ENCODE measurements at places on chromosomes 7 and 10. TPM values are rescaled to one million over a fixed set of nuclear protein-coding genes. Genes with fewer than 3 reads are reported as not detected.

- H3K36me3 ChIP-seq, result no peaks in the 10 kb centered on the region
- no peak overlapping the region for H3K4me3 ChIP-seq
- peaks cover 3% of the 10 kb centered on the region for H3K4me1 ChIP-seq
- H3K27me3 ChIP-seq, result no peaks in the 10 kb centered on the region
These were observed 101.2 kb upstream of the MGMT start for GRCh38 chr10:129365767-129366402.

GRCh38 chr10:57867241-57867640 is 400.5 kb downstream of the IPMK start:
- no peaks in the 10 kb centered on the region for H3K36me3 ChIP-seq
- H3K4me3 ChIP-seq, result no peak overlapping the region
- H3K27ac ChIP-seq, result no peak overlapping the region
- H3K27me3 ChIP-seq, result no peaks in the 10 kb centered on the region
- no peaks in the 10 kb centered on the region for H3K4me1 ChIP-seq
- DNase-seq, result no peak

DNA sequence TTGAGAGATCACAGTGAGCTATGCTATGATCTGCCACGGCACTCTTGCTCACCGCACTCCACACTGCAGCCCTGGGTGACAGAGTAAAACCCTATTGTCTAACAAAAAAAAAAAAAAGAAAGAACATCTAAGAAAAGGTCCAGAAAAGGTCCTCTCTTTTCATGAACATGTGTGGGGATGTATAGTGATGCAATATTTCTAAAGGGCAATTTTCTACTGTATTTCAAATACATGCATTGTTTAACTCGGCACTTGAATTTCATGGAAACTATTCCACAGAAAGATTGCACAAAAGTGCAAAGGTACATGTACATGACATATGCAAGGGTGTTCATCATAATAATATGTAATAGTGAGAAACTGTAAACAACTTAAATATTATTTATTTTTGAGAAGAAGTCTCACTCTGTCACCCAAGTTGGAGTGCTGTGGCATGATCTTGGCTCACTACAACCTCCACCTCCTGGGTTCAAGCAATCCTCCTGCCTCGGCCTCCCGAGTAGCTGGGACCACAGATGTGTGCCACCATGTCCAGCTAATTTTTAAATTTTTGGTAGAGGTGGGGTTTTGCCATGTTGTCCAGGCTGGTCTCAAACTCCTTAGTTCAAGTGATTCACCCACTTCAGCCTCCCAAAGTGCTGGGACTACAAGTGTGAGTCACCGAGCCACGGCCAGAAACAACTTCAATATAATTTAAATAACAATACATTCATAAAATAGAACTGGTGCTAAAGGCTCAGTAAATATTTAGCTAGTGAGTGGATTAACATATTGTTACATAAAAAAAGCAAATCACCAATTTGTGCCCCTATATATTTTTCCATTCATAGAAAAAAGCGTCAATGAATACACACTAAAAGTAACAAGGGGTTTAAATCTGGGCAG is 1.3 kb upstream of the PPRC1 start:
- no peaks in the 10 kb centered on the region for H3K27me3 ChIP-seq
- H3K36me3 ChIP-seq, result no peaks in the 10 kb centered on the region
- no peak overlapping the region for H3K27ac ChIP-seq
- no peak overlapping the region for H3K4me3 ChIP-seq
- no peak for DNase-seq

TMEM229A gene
- not detected for total RNA-seq

- H3K27ac ChIP-seq, result no peak overlapping the region
- no peaks in the 10 kb centered on the region for H3K27me3 ChIP-seq
- H3K4me3 ChIP-seq, result no peak overlapping the region
- DNase-seq, result no peak
- H3K4me1 ChIP-seq, result no peaks in the 10 kb centered on the region
These were observed 58.3 kb upstream of the DOCK1 start for GRCh38 chr10:126846959-126847358.

GRCh38 chr10:7756360-7756992 is 31.3 kb downstream of the KIN start:
- DNase-seq, result no peak
- no peaks in the 10 kb centered on the region for H3K27me3 ChIP-seq
- H3K4me1 ChIP-seq, result no peaks in the 10 kb centered on the region
- peaks cover 31% of the 10 kb centered on the region for H3K36me3 ChIP-seq

DNA sequence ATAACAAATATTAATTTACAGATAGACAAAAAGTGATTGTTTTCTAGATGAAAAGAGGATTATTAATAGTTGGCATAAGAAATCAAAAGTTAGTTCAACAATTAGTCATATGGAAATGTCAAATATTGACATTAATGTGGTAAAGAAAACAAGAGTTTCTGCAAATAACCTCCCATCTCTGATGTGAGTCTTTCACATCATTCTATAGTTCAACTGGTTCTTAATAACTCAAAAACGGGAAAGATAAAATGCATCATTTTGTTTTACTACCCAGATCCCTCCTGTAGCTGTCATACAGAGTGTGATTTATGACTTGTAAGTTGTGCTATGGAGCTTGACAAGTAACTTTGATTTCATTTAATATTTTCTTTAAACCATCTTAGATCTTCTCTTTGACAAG is 594.8 kb downstream of the ZWINT start:
- DNase-seq, result no peak
- H3K4me1 ChIP-seq, result no peaks in the 10 kb centered on the region
- H3K27ac ChIP-seq, result no peak overlapping the region
- H3K4me3 ChIP-seq, result no peak overlapping the region
